ENCODE measurements at places on chromosomes 13 and 19. TPM values are rescaled to one million over a fixed set of nuclear protein-coding genes. Genes with fewer than 3 reads are reported as not detected.

DNA sequence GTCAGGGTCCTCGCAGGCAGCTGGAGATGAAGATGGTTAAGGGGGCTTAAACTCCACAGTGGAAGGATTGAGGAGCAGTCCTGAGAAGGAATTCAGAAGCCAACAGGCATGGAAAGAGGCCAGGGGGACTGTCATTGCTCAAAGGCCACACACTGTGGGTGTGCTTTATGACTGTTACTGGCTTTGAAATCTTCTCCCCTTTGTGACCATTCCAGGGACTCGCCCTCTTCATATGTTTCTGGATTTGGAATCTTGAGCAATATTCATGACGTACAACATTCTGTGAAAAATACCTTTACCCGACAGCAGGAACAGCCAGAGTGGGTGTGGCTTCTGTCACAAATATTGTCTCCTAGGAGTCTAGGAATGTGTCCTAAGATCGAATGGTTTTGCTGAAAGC, 16.6 kb downstream of the CEACAM7 start:
- DNase-seq = no peak

SLC6A16 gene
- 0.61 TPM for polyA plus RNA-seq

KASH5 gene
- not detected for polyA plus RNA-seq

CYSLTR2 gene
- 3.5 TPM for polyA plus RNA-seq
